ENCODE measurements at places on chromosomes 16 and 17.

GRCh38 chr17:4810696-4811290 lies 3.8 kb downstream of the PLD2 start:
- DNase-seq: no peak

GRCh38 chr17:151004-151403 lies 13.6 kb downstream of the SCGB1C2 start:
- DNase-seq: no peak

DNA sequence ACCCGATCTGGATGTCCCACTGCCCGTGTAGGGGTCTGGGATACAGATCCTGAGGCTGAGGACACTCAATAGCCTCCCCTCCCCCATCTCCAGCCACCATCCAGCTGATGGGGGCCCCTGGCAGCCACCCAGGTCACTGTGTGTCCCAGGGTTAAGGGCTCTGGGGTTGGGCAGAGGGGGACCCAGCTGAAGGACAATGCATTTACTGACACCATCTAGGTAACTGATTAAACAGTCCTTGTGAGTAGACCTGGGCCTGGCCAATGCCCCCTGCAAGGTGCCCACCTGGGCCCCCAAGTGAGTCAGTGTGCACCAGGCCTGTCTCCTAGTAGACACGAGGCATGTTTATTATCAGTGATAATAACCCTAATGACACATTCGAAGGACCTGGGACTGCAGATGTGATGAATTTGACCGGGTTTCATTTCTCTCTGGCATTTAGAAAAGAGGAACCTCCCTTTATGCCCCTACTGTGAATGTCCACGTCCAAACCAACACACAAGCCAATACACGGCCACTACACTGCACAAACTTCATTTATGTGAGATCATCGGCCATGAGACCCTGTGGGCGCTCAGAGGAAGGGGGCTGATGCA lies 261.9 kb upstream of the FOXF1 start:
- no peak for DNase-seq

DNA sequence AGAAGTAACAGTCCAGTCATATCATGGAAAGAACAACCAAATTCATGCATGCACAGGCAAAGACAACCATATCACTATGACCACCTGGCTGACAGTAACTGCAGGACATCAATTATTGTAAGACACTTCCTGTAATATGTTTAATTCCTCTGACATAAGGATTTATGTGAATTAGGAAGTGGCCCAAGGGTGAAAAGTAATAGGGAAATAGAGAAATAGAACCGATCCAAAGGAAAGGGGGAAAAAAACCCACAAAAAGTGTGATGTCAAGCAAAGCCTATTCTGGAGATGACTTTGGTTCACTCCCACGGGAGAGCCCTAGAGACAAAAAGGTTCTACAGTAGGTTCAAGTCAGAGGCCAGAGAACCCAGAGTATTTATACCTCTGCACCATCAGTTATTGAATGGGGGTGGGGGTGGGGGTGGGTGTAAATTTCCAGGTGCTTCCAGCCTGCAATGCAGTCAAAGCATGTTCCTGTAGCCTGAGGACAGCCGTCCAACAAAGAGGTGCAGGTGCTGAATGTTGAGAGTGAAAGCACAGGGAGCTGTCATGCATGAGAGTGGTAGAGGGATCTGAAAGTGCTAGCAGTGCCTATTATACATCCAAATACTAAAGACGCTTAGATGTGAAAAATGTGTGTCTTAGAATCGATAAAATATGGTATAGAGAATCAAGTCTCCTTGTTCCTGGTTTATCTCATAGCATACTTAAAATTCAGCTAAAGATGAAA lies 95.6 kb upstream of the HLF start:
- DNase-seq: no peak

DNA sequence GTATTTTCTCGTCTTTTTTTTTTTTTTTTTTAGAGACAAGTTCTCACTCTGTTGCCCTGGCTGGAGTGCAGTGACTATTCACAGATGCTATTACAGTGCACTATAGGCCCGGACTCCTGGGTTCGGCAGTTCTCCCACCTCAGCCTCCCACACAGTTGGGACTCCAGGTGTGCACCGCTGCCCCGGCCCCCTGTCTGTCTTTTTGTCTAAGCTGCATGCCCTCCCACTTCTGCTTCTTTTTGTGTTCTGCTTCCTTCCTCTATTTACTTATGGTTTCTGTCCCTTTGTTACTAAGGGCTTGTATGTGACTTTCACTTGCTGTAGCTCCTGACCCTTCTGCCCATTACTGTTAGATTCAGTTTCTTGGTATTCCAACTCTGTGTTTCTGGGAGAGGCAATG lies 20.5 kb downstream of the SLC7A6 start:
- DNase-seq: no peak

DNA sequence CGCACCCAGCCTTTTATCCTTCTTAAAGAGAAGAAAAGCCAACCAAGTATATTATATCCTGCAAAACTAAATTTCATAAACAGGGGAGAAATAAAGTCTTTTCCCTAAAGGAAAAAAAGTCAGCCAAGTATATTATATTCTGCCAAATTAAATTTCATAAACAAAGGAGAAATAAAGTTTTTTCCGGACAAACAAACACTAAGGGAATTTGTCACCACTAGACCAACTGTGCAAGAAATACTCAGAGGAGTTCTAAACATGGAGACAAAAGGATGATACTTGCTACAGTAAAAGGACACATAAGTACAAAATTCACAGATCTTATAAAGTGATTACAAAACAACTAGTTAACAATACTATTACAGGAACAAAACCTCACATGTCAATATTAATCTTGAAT lies 14.4 kb upstream of the CCL18 start:
- no peak for DNase-seq

DNA sequence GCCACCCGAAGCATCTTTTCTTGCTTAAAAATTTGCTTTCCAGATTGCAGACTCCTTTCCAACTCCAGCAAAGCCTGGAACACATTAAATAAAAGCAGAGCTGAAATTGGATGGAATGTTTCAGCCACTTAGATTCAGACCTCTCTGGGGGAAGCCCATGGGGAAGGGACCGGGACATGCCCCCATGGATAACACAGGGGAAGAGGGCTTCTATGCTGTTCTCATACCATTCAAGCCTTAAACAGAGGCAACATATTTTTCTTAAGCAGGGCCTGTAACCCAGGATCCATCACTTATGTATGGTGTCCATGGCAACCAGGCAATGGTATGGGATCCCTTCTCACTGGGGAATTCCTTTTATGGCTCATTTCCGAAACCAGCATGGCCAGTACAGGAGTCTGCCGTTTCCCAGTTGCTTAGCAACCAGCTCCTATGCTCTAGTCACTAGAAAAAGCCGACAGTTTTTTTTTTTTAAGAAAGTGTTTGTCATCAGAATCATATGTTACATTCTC lies 62.0 kb upstream of the MARCHF10 start:
- no peak for DNase-seq

DNA sequence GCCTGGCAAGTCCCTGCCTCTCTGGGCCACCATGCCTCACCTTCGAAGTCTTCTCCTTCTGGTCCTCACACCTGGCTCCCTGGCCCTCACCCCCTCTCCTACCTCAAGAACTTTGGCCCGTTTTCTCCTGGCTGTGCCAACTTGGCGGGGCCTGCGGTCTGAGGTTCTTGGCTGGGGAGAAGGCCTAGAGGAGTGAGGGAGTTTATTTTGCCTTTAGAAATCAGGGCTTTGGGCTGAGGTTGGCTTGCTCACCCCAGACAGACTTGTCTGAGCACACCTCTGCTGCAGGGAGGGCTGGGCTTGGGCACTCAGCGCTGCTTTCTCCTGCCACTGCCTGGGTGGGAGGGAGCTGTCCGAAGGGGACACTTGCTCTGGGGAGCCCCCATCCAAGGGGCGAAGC lies 23.3 kb upstream of the TAC4 start:
- DNase-seq: no peak

- no peak for DNase-seq
Measured at GRCh38 chr16:23286131-23286532, 16.0 kb upstream of the SCNN1B start.

DNA sequence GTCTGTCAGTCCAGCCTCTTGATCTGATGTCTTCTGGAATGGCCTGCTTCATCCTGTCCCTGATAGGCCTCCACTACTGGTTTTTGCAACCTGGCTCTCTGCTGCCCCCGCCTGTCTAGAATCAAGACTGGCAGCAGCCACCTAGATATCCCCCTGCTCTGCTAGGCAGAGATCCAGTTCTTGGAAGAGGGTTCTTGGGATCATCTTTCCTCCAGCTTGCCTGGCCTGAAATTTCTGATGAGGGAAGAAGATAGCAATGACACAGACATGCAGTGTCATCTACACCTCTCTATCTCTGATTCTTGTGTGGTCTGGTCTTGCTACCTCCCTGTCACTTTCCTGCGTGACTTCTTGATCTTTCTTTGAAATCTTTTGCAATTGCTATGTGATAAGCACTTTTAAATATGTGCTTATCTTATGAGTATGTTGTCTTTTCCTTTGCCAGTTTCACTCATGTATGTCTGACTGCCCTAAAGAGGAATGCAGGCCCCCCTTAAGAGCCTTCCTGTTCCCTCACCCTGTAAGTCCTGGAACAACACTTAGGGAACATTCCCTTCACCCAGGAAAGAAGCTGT lies 20.3 kb upstream of the NFATC3 start:
- no peak for DNase-seq

- no peak for DNase-seq
Measured at GRCh38 chr17:57158325-57158724, 73.3 kb downstream of the AKAP1 start.

DNA sequence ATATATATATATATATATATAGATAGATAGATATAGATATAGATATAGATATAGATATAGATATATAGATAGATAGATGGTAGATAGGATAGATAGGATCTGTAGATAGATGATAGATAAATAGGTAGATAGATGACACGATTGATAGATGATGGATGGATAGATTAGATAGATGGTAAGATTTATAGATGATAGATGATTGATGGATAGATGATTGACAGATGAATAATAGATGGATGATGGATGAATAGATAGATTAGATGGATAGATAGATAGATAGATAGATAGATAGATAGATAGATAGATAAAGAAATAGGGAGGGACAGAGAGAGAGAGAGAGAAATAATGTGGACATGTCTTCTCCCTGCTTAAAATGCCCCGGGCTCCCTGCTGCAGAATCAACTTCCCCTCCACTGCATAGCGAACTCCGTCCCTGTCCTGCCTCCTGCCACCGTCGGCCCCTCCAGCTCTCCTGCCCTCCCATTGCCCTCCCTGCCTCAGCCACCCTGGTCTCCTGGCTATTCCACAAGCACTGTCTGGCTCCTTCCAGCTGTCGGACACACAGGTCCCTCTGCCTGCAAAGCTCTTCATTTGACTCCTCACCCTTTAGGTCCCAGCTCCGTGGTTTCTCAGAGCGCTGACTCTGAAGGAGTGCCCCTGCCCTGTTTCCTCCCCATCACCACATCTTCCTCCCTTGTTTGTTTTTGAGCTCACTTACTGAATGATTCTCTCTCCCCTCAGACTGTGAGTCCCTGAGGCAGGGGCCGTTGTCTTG lies 254.0 kb downstream of the KATNIP start:
- no peak for DNase-seq

GRCh38 chr16:23595246-23595950 lies 718 bp downstream of the NDUFAB1 start:
- DNase-seq: no peak

DNA sequence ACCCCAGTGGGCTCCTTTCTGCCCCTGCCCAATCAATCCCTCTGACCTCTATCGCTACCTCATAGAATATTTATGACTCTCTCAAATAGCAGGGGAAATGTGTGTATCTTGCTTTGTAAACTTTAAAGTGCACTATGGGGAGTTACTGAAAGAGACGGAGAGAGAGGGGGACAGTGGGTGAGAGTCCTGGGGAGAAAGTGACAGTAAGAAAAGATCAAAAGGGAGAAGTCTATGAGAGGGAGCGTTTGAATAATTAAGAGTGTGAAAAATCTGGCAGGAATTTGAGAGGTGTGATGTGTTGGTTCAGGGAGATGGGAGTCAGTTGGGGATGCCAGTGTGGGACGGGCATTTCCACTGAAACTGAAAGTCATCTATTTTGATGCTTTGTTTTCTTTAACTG lies 32.6 kb downstream of the USP43 start:
- no peak for DNase-seq

GRCh38 chr17:77637818-77638575 lies 320.5 kb upstream of the TNRC6C start:
- no peak for DNase-seq

- no peak for DNase-seq
Measured at GRCh38 chr17:6492892-6493674, 48.8 kb downstream of the PIMREG start.

- DNase-seq: no peak
Measured at GRCh38 chr17:18208092-18208491, 17.3 kb upstream of the LLGL1 start.

GRCh38 chr16:80480664-80481063 lies 60.1 kb upstream of the DYNLRB2 start:
- DNase-seq: no peak

DNA sequence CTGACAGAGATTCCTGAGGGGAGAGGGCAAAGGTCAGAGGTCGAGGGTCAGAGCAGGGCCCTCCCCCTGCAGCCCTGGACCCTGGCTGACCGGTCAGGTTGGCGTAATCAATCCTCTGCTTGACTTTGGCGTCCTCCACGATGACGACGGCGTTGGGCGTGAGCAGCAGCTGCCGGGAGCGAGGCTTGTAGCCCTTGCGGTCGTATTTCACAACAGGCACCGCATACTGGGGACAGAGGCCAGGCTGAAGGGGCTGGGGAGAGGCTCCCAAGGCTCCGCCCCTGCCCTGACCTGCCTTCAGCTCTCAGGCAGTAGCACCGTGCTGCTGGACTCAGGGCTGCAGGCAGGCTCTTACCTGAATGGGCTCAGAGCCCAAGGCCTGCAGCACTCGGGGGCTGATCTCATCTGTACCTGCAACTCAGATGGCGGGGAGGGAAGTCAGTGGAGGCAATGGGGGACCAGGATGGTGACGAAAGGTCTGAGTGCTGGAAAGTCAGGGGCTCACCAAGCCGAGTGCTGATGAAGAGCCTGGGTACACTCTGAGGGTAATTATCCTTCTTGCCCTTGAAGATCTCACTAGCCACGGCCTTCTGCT lies 12.0 kb upstream of the CRK start:
- DNase-seq: no peak

DNA sequence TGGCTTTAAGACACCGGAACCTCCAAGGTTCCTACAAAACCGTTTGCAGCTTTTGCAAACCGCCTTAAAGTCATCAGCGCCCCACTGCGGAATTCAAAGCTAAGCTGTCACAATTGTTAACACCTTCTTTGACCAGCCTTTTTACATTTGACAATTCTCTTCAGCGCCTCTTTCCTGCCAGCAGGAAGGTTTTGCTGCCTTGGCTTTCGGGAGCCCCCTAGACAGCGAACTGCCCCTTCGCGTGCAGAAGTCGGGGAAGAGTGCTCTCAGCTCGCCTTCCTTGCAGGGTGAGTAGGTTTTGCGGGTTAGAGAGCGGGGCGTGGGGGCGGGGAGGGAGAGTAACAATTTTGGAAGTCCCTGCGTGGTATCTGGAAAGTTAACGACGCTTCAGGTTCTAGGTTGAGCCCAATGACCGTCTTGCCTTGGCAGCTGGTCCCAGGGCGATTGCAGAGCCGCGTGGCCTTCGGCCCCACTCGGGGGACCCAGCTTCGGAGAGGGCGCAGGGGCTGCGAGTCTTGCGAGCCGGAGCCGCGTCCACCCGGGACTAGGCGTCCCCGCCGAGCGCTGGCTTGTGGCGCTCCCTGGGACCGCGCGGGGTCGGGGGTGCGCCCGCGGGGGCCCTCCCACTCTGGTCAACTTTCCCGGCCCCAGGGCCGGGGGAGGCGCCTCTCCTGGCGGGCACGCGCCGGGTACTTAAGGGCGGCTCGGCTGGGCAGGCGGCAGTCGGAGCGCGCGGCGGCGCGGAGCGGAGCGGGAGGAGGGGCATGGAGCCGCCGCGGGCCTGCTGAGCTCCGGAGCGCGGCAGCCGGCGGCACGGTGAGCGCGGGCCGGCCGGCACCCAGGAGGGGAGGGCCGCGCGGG lies at the start of gene HAS3:
TSS of gene HAS3 (plus strand) at position 153 of the 861 bp plus-strand sequence. CDS start 3,743 bp downstream, outside the sequence.
- DNase-seq: no peak

Measured in stimulated activated CD8-positive, alpha-beta memory T cell treated with anti-CD3 and anti-CD28 coated beads, Interleukin-4, amount 100 ng/mL, for 1 hour (primary cell).